Stimulated activated CD4-positive, alpha-beta T cell treated with anti-CD3 and anti-CD28 coated beads, Interleukin-2, amount 100 ng/mL, for 48 hours (primary cell): ENCODE measurements at places on chromosomes 13 and 19.
A peak's percentile ranks its signal among the peaks of the same experiment; 100 is the strongest.

DNA sequence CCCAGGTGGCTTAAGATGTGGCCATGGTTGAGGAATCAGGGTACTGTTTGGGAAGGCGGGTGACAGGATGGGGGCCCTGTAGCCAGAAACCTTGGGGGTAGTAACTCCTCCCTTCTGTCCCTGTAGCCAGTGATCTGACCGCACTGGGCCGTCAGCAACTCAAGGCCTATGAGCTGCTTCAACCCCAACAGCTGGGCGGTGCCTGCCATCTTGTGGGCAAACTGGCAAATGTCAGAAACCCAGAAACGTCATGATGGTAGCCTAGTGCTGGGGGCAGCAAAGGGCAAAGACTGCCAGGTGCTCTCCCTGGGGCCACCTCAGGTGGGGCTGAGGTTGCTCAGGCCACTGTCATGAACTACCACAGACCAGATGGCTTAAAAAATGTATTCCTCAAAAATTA lies 3.5 kb downstream of the COPE start:
- DNase-seq: no peak

- DNase-seq: peak; percentile 22
These were observed 21.5 kb upstream of the SGCG start for GRCh38 chr13:23159205-23159759.

GRCh38 chr13:64371045-64371444 lies 2859.1 kb downstream of the PCDH9 start:
- DNase-seq: no peak

GRCh38 chr19:49585023-49585422 lies 3.9 kb downstream of the PRRG2 start:
- DNase-seq: no peak

DNA sequence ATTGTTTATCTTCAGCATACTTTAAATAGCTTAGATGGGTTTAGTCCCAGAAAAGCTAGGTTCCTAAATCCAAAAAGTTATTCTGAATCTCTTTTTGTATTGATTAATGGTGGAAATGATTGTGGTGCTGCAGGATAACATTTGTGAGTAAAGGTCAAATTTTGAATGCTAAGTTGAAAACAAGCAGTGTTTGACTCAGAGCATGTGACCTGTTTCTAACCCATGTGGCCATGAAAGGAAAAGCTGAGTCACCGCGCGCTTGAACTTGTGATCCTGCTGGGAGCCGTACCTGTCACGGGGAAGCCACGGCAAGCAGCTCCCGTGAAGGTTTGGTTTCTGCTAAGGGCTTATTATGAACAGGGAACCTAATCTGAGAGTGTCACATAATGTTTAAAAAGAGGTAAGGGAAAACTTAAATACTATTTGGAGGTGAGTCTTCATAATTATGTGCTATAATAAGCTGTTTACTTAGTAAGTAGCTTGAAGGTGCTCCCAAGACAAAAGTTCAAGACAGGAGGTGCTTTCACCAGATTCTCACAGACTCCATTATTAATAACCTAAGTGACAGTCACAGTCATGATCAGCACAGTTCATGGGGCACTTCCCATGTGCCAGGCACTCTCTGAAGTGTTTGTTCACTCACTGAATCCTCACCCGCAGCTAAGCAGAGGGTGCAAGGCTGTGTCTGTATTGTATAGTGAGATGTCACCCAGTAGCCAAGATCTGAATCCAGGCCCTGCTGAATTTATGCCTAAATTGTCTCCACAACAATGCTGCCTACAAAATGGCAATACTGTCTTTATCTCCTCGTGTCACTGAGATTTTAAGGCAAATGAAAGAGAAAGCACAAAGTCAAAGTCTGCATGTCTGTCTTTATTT lies 286.5 kb downstream of the MYO16 start:
- DNase-seq: peak; percentile 69

- no peak for DNase-seq
These were observed 1.2 kb downstream of the VASP start for GRCh38 chr19:45508417-45508860.

- no peak for DNase-seq
These were observed 29.9 kb upstream of the RNF113B start for GRCh38 chr13:98206946-98207345.

DNA sequence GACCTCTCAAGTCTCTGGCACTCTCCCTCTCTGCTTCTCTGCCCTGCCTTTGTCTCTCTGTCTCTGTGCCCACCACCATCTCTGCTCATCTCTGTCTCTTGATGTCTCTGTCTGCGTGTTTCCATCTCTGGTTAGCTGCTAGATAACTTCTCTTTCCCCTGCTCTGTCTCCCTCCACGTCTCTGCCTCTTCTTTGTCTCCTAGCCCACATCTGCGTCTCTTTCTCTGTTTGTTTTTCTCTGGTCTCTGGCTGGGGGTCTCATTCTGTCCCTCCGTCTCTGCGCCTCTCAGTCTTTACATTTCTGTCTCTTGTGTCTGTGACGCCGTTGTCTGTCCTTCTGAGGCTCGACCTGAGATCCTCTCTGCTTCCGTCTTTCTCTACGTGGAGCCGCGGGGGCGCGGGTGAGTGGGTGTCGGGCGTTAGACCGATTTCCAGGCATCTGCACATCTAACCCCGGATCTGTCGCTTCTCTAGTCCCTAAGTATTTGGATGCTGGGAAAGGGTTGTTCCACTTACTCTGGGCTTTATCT lies 386 bp downstream of the GIPR start:
- DNase-seq: no peak

DNA sequence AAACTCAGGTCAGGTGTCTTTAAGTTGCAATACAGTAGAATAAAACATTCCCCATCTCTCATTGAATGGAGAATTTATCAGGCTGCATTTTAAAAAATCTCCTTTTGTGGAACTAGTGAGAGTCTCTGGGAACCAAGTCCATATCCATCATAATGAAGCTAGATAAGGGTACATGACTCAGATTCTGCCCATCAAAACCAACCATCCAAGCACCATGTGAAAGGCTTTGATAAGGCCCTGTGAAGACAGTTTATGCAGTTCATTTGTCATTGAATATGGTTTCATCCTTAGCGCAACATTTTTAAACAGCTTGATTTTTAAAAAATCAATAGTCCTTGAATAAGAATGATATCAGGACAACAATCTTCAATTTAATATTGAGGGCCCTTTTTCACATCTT lies 56.3 kb upstream of the DIAPH3 start:
- no peak for DNase-seq

GRCh38 chr13:38366954-38367645 lies 17.4 kb downstream of the UFM1 start:
- no peak for DNase-seq

DNA sequence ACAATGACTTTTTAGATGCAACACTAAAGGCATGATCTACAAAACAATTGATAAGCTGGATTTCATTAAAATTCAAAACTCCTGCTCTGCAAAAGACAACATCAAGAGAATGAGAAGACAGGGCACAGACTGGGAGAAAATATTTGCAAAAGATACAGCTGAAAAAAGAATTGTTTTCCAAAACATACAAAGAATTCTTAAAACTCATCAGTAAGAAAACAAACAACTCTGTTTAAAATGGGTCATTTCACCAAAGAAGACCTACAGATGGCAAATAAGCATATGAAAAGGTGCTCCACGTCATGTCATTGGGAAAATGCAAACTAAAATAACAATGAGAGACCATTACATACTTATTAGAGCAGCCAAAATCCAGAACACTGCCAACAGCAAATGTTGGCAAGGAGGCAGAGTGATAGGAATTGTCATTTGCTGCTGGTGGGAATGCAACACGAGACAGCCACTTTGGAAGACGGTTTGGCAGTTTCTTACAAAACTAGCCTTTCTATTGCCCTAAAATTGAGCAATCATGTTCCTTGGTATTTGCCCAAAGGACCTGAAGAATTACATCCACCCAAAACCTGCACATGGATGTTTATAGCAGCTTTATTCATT lies 39.2 kb downstream of the FLT1 start:
- DNase-seq: no peak

GRCh38 chr13:93690139-93690538 lies 463.5 kb downstream of the GPC6 start:
- DNase-seq: no peak

DNA sequence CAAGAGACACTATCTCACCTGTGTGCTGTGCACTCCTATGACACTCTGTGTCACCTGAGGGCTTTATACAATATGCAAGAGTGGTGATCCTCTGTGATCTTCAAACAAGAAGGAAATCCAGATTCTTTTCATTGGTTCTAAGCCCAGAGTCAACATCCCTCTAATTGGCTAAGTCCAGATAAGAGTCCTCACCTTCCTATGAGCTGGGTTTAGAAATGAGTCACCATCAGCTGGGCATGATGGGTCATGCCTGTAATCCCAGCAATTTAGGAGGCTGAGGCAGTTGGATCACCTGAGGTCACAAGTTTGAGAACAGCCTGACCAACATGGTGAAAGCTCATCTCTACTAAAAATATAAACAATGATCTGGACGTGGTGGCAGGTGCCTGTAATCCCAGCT lies 144.4 kb downstream of the ZNF675 start:
- DNase-seq: no peak

- no peak for DNase-seq
These were observed 395.4 kb downstream of the GPC6 start for GRCh38 chr13:93621966-93622365.

DNA sequence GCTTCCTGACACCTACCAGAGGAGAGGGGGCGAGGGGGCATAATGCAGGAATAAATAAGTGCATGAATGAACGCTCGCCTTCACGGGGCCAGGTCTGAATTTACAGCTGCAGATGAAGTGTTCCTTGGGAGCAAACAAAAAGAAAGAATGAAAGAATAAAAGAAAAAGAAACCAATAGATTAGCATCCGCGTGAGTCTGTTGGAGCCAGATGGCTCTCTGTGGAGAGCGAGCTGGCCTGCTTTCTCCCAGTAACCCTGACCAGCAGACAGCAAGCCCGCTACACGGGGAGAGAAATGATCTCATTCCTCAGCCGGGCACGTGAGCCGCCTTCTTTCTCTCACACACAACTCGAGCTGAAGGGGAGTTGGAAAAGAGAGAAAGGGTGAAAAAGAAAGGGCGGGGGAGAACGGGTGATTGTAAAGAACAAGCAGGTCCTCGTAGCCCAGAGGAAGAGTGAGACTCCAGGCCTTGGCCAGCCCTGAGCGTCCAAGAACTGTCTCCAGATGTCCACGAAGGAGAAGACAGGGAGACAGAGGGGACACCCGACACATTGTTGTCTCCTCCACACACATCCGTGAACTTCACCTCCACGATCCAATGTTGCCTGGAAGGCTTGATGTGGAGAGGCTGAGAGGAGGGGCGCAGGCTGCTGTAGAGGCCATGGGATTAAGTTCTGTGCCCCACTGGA lies 81.4 kb downstream of the RNASEH2B start:
- no peak for DNase-seq

- no peak for DNase-seq
These were observed 641.0 kb downstream of the FGF9 start for GRCh38 chr13:22311734-22312404.

GRCh38 chr19:16619457-16619856 lies 8.5 kb downstream of the MED26 start:
- DNase-seq: no peak

GRCh38 chr13:69793783-69794453 lies 313.7 kb upstream of the ATXN8OS start:
- no peak for DNase-seq

DNA sequence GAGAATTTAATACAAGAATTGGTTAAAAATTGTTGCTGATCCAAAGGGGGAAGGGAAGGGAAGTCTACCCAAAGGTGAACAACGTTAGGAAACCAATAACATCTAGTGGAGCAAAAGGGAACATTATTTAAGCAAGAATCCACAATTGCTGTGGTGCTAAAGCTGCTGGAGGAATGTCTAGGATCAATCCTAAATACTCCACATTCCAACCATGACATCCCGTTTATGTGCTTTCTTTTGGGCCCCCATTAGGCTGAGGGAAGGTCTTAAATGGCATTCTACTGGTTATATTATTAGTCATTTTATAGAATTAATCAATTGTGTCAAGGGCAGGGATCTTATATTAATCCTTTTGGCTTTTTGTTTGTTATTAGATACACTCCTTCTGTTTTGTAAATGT lies 39.9 kb upstream of the VWA8 start:
- DNase-seq: no peak

- DNase-seq: no peak
These were observed 402 bp upstream of the KANK3 start for GRCh38 chr19:8343483-8343844.

GRCh38 chr19:54606891-54607784 lies 13.7 kb downstream of the LILRA1 start:
- no peak for DNase-seq

DNA sequence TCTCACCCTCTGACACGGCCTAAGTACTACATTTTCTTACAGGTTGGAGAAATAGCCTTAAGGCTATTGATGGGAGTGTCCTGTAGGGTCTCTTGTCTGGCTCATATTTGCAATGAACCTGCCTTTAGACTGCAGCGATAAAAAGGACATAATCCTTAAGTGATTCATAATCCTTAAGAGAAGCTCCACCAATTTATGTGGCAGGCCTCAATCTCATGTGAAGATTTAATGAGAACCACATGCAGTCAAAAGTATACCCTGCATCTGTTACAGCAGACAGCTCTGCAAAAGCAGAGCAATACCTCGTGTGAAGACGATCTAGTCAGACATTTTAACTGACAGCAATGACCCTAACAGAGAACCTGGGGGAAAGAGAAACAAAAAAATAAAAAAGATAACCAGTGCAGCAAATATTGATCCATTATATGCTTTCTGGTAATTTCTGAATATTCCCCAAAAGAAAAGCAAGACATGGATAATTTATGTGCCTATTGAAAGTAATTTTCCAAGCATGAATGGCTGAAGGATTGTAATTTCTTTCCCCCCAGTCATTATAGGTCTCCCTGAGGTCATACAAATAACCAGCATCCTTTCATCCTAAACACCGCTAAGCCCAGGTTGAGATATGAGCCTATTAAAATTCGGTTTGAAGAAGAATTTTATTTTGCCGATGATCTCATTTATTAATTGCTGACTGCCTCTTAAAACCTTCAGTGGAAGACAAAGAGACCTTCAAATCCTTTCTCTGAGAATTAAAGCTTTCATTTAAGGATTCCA lies 321.8 kb upstream of the NBEA start:
- DNase-seq: no peak

DNA sequence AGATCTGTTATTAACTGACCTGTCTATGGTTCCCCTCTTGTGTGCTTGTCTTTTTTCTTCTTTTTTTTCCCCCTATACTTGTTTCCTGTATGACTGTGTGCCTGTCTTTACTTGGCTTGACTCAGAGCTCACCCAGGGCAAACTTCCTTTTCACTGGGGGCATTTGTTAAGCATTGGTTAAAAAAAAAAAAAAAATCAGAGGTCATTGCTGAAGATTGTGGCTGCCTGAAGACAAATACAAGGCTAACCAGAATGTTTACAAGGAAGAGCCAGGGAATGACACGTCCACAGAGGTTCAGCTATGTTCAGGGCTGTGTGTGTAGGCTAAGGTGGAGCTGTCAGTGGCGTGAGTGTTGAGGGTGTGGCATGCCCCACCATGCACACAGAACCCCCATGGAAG lies 47.1 kb downstream of the LNX2 start:
- DNase-seq: no peak

- DNase-seq: no peak
These were observed 3.0 kb downstream of the HOOK2 start for GRCh38 chr19:12772323-12772722.

DNA sequence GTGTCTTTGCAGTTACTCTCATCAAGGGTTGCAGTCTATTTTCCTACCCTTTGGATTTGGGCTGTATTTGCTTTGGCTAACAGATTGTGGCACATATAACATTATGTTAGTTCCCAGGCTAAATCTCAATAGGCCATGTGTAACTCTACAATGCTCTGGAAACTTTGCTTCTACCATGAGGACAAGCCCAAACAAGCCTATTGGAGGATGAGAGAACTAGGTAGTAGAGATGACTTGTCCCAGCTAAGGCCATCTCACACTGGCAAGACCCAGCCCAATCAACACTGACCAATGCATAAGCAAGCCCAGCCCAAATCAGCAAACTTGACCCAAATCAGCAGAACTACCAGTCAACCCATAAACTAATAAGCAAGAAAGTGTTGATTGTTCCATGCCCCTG lies 311.8 kb downstream of the NDFIP2 start:
- DNase-seq: no peak
